Activated T-cell treated with anti-CD3 and anti-CD28 coated beads for 48 hours (primary cell): ENCODE measurements at places on chromosomes 2 and 18.

- DNase-seq, result no peak
Observed at GRCh38 chr2:164369366-164369765, 251.9 kb downstream of the GRB14 start.

GRCh38 chr2:28606986-28607441 lies 111.2 kb downstream of the PLB1 start:
- no peak for DNase-seq

GRCh38 chr2:70684846-70685622 lies 83.0 kb downstream of the ADD2 start:
- no peak for DNase-seq

DNA sequence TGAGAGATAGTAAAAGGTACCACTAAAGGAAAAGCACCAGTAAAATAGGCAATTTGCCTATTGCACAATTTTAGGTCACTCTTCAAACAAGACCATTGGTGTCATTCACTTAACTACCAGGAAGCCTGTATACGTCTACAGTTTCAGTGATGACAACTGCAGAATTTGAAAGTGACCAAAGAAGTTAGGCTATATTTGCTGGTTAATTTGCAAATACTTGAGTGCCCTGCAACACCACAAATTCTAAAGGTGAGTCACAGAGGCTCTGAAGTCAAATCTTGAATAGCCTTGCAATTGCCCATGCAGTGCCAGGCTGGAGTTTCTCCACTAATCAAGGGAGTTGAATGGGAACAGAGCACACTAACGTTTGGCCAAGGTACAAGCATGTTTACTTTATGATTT lies 128.7 kb upstream of the CCDC68 start:
- DNase-seq, result no peak

DNA sequence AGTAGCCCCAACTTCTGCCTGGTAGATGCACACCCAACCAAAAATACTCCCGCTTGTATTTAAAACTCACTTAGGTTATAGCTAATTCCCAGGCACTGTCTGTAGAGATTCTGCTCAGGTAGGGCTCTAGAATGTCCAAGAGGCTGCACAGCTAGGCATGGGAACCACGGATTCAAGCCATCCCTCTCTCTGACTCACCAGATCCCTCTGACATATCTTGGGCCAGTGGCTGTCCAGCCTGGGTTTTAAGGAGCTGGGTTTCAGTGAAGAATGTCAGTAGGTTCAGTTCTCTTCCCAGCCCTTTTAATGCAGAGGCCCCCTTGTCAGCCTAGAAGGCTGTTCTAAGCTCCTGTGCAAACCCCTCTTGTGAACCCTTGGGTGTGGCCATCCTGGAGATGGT lies 15.9 kb upstream of the IL1R1 start:
- DNase-seq, result no peak

GRCh38 chr2:188893972-188894371 lies 80.2 kb upstream of the COL3A1 start:
- DNase-seq, result no peak

DNA sequence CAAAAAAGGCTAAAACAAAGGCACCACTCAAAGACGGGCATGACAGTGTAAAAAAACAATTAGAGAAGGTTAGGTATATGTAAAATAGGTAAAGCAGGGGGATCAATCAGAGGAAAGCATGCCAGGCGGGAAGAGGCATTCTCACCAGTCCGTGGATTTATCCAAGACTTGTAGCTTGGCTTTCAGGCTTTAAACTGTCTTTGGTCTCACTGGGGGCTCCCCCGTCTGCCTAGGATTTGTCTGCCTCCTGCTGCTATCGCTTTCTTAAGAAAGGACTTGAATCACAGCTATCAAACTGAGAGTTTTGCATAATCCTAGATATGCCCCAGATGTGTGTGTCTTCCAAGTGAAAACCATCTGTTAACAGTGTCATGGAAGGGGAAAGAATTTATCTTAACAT lies 11.1 kb upstream of the GORASP2 start:
- DNase-seq, result no peak
